Amygdala (tissue), 56 donors: ENCODE measurements at places on chromosomes 11 and 22.

- DNase-seq: no peak
These were observed 327.4 kb downstream of the MN1 start for GRCh38 chr22:27474112-27474571.

GRCh38 chr11:122207505-122207904 lies 91.5 kb upstream of the BLID start:
- DNase-seq: no peak

DNA sequence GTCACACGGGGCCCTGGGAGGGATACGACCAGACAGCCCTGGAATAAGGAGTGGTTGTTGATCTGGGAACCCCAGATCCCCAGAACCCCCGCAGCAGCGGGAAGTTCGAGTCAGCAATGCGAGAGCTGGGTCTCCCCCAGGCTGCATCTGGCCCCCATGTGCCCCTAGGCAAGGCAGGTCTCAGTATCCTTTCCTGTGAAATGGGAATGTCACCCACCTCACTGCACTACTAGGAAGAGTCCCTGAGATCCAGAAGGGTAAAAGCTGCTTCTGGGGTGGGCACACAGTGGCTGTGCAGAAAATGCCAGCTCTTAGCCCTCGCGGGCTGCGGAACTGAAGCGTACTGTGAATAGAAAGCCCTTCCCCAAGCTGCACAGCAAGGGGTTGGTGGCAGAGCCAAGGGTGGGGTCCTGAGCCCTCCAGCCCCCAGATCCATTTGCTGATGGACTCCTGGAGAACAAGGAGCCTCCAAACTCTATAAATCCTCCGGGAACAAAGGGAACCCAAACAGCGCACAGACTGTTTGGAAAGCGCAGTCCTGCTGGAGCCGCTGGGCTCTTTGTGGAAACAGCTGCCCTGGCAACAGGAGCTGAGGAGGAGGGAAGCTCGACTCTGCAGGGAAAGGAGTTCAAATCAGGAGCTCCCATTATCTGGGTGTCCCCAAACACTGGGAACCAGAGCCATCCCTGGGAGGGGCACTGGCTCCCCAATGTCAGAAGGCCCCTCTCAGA lies 68.2 kb upstream of the SHISAL1 start:
- no peak for DNase-seq

DNA sequence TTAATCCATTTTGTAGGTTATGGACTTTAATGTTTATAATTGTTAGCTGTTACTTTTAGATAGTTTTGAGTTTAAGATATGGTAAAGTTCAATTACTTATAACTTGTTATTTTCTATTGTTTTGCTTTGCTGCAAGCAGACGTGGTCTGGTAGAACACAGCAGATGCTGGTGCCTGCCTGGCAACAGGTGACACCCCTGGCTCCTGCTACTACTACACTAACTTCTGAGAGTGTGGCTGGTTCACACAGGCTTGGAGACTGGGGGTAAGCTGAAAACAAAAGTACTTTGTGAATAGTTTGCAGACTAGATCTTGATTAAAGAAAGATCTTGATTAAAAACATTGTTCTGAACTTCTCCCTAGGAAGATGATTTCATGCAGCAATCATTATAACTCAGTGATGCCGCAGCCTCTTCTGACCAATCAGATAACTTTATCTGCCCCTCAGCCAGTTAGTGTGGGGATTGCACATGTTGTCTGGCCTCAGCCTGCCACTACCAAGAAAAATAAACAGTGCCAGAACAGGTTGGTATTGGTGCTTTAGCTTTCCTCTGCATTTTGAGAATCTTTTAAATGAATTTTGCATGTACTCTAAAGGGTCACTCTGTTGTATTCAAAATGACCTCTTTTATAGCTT lies 90.4 kb downstream of the HIPK3 start:
- no peak for DNase-seq

GRCh38 chr11:9884601-9885000 lies 220.7 kb downstream of the SWAP70 start:
- no peak for DNase-seq

DNA sequence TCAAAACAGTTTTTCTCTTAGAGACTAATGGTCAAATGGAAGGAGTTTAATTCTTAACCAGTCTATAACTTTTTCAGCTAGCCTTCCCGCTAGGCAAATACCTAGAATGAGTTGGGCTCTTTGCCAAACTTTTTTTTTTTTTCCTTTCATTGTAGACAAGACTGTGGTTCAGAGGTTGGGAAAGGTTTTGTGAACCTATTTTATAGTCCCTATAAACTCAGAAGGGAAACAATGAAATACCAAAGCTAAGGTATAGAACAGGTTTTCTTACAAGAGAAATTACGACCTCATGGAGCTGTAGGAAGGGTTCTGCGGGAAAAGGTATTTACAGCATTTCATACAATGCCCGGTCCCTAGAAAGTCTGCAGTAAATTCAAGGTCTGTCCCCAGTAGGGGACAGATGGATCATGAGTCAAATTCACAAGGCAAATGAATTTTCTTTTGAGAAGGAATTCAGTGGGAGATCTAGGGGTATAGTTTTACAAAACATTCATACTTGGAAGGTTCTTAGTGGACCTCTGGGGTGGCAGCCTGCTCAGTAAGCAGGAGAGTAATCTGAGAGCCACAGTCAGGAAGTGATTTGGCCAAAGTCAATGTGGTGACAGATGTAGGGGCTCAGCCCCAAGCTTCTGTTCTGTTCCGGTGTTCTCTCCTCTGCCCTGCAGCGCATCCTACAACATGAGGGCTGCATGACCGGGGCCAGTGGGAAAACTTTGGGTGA lies 146.8 kb downstream of the DBX1 start:
- no peak for DNase-seq

GRCh38 chr22:44489817-44490216 lies 8.2 kb downstream of the RTL6 start:
- no peak for DNase-seq

DNA sequence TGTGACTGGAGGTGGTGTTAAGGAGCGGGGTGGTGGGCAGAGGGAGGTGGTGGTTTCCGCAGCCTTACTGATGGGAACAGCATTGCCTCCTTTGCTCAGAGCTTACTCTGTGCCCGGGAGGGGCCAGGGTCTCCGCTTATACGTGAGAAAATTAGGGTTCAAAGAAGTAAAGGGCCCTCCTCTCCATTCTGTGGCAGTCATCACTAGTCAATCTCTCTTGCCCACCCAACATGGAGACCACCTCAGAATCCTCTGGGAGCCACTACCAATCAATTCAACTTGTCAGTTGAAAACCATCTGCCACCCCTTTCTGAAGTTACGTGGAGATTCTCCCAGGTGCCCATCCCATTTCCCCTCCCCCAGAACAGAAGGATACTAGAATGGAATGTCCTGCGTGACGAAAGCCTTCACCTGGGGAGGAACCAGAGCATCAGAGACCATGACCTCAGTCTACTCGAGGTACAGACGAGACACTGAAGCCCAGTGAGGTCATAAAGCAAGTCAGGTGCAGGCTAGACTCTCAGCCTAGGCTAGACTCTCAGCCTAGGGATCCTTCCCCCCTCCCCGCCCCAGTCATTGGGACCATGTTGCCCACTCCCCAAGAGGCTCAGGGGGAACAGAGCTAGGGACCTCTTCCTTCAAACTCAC lies 2.0 kb downstream of the SELENOM start:
- no peak for DNase-seq

DNA sequence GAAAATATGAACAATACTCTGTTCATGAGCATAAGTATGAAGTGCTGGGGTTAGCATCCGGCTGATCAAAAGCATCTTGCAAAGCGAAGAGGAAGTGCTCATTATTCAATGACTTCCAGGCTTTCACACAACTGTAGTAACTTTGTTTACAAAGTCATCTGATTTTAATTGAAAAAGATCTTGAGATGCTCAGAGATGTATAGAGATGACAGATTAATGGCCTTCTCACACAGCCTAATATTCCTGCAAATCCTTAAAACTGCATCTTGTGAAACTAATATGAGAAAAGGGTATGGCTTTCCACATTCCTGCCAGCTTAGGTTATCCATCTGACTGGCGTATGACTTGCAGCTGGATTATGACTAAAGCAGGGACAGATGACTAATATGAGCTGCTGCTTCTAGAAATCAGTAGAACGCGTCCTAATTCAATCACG lies 125.4 kb downstream of the CASP12 start:
- DNase-seq: no peak

- DNase-seq: no peak
These were observed 253.1 kb downstream of the TTC28 start for GRCh38 chr22:28426346-28427132.

DNA sequence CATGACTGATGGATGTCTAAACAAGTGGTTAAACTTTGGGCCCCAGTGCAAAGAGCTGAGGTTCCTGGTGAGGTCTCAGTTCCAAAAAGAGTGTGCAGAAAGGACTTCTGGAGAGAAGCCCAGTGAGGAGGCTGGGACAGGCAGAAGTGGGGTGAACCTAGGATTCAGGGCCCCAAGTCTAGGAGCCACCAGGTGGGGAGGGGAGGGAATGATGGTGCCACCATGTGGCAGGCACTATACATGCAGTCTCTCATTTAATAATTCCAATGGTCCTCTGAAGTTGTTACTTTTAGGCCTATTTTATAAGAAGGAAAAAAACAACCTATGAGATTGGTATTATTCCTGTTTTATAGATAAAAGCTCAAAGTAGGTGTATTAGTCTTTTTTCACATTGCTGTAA lies 102.0 kb downstream of the INSC start:
- DNase-seq: no peak

GRCh38 chr22:21068681-21069276 lies 23.0 kb downstream of the LRRC74B start:
- no peak for DNase-seq

- DNase-seq: no peak
These were observed 859 bp upstream of the FGF19 start for GRCh38 chr11:69704508-69705253.

GRCh38 chr11:76096552-76096951 lies 109.8 kb downstream of the WNT11 start:
- no peak for DNase-seq

- no peak for DNase-seq
These were observed 21.2 kb downstream of the CSF2RB start for GRCh38 chr22:36934418-36935312.

DNA sequence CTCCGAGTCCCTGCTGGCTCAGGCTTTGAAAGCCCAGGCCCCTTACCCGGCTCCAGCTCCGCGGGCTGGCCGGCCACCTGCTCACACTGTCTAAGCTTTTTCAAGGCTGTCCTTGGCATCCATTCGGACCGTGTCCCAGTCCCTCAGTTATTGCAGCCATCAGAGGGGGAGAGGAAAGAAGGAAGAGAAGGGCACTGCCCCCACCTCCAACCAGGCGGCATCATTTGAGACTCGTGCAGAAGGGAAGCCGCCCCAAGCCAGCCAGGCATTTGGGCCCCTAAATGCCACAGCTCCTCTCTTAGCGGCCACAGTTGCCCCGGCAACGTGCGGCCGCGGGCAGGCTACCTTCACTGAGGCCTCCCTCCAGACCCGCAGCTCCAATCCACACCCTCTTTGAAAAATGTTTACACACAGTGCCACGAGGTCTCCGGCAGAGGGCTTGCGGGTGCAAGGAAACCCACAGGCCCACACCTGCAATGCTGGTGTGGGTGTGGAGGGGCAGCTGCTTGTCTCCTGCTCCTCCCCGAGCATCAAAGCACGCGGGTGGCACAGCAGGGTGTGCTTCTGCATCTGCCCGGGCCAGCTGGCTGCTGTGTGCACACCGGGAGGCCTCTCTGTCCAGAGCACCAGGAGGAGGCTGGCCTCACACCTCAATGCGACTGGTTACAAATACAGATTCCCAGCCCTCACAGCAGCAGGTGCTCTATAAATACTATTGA lies 124.4 kb downstream of the CTTN start:
- no peak for DNase-seq

GRCh38 chr11:24356501-24356900 lies 140.4 kb upstream of the LUZP2 start:
- DNase-seq: no peak
